DMS79 (cell line): ENCODE measurements at places on chromosomes 16 and 17.

DNA sequence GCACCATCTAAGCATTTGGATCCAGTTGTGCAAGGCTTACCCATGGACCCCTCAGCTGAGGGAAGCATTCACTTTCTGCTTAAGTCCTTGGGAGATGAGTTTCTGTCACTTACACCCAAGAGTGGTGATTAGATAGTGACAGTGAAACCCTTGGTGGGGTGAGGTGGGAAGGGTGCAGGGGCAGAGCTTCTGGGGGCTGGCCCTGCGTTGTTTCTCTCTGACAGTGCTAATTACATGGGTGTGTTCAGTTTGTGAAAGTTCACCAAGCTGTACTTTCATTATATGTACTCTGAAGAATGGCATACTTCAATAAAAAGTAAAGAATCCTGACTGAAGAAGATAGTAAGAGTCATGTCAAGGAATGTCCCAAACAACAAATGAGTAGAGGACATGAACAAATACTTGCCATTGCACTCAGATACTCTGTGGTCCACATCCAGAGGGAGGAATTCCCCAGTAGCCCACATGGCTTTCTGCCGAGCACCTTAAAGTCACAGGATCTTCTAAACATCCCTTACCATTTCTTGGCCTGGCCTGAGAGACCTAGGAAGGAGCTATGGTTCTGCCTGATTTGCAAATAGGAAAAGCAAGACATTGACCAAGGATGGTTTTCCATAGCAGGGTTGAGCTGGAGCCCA lies 8.4 kb downstream of the CHST6 start:
- DNase-seq: no peak

DNA sequence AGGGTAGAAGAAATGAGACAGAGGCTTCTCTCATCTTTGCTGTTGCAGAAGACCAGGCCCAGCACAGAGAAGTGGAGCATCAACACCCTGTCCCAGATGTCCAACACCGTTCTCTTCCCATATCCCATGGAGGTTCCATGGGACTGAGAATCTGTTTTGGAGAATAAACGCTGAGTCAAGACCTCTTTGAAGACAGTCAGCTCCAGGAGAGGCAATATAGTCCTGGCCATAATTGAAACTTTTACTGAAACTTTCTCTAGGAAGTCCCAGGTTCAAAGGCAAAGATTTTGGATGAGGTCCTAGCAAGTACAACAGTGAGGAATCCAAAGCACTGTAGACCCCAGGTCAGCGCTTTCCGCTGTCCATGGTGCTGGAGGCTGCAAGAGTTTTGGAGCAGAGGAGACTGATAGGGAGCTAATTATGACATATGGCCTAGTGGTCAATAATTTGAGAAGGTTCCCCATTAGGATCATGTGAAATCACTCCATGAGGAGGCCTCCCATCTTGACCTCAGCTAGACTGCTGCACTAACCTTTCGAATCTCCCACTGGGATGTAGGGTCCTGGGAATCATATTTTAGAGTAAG lies 36.0 kb downstream of the OSBPL7 start:
- DNase-seq: no peak

GRCh38 chr17:78323826-78324390 lies 36.0 kb downstream of the SOCS3 start:
- DNase-seq: no peak

- DNase-seq: no peak
These were observed 8.3 kb downstream of the SRP68 start for GRCh38 chr17:76063875-76064546.

DNA sequence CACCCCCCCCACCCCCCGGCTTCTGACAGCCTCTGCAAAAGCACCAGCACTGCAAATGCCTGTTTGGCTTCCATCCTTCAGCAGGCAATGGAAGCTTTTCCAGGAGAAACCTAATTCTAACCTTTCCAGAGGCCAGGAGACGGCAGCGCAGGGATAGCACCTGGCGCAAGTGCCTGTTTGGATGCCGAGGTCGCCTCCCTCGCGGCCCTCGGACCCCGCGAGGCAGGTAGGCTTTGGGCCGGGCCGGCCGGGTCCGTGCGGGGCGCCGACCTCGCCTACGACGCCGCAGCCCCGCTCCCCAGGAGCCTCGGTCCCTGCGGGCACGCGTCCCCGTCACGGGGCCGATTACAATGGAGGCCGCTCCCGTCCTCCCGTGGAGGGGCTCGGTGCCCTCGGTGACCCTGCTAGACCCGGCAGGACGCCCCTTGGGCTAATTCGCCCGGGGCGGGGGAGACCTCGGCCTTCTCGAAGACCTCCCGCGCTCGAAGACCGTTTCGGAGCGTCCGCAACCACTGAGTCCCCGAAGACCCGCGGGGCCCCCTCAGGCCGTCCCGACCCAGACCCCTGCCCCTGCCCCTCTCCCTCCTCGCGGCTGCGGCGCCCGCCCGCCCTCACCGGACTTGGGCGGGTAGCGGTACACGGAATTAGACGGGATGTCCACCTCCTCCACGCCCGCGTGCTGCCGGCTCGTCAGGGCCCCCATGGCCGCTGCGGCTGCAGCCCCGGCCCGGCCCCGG lies 587 bp downstream of the RNF157 start:
- no peak for DNase-seq

DNA sequence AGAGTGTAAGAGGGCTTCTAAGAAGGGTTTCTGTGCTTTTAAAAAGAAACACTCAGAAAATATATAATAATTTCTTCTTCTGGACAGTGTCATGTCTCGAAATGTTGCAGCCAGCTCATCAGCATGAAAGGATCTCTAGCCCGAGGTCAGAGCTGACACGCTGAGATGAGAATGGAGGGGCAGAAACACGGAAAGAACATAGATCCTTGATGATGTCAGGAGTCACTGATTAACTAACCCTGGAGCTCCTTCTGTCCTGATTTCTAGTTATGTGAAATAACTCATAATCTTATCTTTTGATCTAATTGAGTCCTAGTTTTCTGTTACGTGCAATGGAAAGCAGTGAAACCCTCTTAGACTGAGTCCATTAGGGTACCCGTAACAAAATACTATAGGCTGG lies 10.3 kb upstream of the TOX3 start:
- DNase-seq: no peak

- DNase-seq: no peak
These were observed 375.6 kb upstream of the SALL1 start for GRCh38 chr16:51526621-51527020.

DNA sequence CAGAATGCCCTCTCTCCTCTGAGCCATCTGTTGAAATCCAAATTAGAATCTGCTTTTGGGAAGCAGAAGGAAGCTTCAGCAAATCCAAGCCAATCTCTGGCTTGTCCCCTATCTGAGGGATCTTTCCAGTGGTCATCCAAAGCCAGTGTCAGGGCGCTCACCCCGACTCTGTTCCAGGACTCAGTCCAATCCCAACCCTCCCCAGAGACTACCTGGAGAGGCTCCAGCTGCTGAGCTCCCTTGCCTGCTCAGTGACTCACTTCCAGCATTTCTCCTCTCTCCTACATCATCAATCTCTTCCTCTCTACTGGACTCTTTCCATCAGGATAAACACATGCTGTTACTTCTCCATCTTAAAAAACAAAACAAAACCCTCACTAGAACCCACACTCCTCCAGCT lies 2.4 kb downstream of the MATCAP1 start:
- no peak for DNase-seq

- no peak for DNase-seq
These were observed 36.1 kb downstream of the HNF1B start for GRCh38 chr17:37708616-37709212.

DNA sequence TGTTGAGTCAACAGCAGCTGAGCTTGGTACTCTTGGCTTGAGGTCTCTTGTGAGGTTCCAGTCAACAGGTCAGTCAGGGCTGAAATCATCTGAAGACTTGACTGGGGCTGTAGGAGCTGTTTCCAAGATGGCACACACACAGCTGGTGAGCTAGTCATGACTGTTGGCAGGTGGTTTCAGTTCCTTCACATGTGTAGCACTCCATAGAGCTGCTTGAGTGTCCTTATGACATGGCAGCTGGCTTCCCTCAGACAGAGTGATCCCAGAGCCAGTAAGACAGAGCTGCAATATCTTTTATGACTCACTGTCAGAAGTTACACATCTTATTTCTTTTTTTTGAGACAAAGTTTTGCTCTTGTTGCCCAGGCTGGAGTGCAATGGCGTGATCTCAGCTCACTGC lies 19.5 kb upstream of the GAS7 start:
- DNase-seq: no peak

GRCh38 chr17:63842173-63842539 lies 329 bp downstream of the SMARCD2 start:
- no peak for DNase-seq

GRCh38 chr16:89883346-89884040 lies 10.1 kb downstream of the TCF25 start:
- DNase-seq: no peak

DNA sequence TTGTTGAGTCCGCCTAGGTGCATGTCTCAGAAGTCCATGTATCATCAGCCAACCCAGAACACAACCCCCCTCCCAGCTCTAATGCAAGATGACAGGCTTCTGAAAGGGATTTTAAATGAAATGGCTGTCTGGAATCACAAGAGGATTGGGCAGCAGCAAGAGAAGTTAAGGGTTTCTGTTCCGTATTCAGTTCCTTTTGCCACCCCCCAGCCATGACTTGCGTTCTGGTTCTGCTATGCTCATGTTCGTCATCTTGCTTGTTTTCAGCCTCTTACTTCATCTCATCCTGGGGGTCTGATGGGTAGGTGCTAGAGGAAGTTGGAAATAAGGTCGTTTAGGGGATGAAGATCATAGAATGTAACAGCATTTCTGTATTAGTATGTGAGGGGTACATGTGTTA lies 12.0 kb downstream of the MINK1 start:
- no peak for DNase-seq
